MM.1S (cell line): ENCODE measurements at places on chromosomes 16 and 17.

GRCh38 chr17:3766779-3767178, 34.2 kb downstream of the ITGAE start:
- no peak overlapping the region for H3K27ac ChIP-seq
- H3K36me3 ChIP-seq, result no peaks in the 10 kb centered on the region
- no peak overlapping the region for H3K4me3 ChIP-seq
- no peaks in the 10 kb centered on the region for H3K27me3 ChIP-seq
- H3K4me1 ChIP-seq, result no peaks in the 10 kb centered on the region

DNA sequence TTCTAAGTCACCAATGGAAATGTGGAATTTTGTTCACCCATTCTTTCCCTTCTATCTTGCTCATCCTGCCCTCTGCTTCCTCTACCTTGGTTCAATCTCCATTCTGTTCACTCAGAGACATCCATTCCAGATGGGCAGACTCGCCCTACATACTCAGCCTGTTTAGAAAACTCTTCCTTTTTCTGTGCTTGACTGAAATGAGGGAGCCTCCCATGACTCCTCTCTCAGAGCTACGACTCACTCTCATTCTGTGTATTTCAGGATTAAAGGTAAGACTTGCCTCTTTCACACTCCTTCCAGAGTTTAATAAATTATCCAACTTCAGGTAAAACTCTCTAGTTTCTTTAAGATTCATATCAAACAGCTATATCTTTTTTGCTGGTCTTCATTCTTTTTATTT, 182.8 kb downstream of the HS3ST3A1 start:
- no peaks in the 10 kb centered on the region for H3K4me1 ChIP-seq
- no peaks in the 10 kb centered on the region for H3K36me3 ChIP-seq
- H3K4me3 ChIP-seq, result no peak overlapping the region
- H3K27me3 ChIP-seq, result no peaks in the 10 kb centered on the region

DNA sequence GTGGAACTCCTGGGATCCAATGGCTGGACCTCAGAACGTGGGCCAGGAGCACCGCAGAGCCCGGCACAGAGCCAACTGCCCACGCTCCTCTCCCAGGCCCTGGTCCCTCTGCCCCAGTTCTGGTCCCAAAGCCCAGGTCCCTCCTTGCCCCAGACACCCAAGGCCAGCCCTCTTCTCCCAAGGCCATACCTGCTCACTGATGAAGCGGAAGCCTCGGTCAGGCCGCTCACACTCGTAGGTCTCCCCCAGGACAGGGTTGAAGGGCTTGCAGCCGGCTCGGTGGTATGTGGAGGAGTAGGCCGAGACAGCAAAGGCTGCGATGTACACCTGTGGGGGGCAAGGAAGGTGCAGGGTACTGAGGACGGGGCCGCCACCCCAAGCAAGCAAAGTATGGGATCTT, 8.5 kb downstream of the OSBPL7 start:
- no peaks in the 10 kb centered on the region for H3K27me3 ChIP-seq
- no peaks in the 10 kb centered on the region for H3K4me1 ChIP-seq
- no peak for DNase-seq
- no peak overlapping the region for H3K4me3 ChIP-seq

- no peaks in the 10 kb centered on the region for H3K4me1 ChIP-seq
- no peak overlapping the region for H3K27ac ChIP-seq
- no peak overlapping the region for H3K4me3 ChIP-seq
- no peaks in the 10 kb centered on the region for H3K36me3 ChIP-seq
Observed at GRCh38 chr16:65500007-65500406, 378.1 kb upstream of the CDH11 start.

- no peaks in the 10 kb centered on the region for H3K27me3 ChIP-seq
- H3K27ac ChIP-seq, result no peak overlapping the region
- DNase-seq, result no peak
- H3K4me1 ChIP-seq, result no peaks in the 10 kb centered on the region
Observed at GRCh38 chr16:7171151-7171550, 161.5 kb upstream of the RBFOX1 start.

- H3K27ac ChIP-seq, result no peak overlapping the region
- no peaks in the 10 kb centered on the region for H3K27me3 ChIP-seq
- H3K4me1 ChIP-seq, result no peaks in the 10 kb centered on the region
- H3K4me3 ChIP-seq, result no peak overlapping the region
Observed at GRCh38 chr17:42518755-42519545, 17.1 kb upstream of the NAGLU start.

DNA sequence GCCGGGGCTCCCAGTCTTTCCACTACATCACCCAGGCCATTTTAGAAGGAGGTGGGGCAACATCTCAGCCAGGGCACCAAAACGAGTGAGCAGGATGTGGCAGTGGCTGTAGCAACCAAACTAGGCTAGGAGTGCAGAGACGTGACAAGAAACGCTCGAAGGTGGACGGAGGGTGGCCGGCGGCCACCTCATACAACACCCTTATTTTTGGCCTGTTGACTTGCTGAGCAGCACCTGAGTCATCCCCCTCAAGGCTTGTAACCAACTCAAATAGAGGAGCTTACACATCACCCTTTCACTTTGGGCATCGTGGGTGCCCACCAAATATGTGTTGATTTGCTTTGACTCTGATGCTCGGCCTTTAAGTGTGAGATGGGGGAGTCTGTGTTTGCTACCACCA, 23.7 kb upstream of the SOX9 start:
- no peaks in the 10 kb centered on the region for H3K27me3 ChIP-seq
- DNase-seq, result no peak
- no peak overlapping the region for H3K27ac ChIP-seq

DNA sequence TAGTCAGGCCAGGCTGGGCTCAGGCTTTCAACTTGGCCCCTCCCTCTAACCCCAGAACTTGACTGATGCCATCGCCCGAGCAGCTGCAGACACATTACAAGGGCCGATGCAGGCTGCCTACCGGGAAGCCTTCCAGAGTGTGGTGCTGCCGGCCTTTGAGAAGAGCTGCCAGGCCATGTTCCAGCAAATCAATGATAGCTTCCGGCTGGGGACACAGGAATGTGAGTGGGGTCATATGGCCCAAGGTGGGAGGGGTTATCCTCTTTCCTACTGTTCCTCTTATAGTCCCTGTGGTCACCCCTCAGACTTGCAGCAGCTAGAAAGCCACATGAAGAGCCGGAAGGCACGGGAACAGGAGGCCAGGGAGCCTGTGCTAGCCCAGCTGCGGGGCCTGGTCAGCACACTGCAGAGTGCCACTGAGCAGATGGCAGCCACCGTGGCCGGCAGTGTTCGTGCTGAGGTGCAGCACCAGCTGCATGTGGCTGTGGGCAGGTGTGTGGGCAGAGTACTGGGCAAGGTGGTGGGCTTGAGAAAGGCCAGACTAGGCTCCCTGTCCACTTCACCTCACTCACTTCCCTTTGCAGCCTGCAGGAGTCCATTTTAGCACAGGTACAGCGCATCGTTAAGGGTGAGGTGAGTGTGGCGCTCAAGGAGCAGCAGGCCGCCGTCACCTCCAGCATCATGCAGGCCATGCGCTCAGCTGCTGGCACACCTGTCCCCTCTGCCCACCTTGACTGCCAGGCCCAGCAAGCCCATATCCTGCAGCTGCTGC, 2.1 kb upstream of the NRN1L start:
- no peak overlapping the region for H3K27ac ChIP-seq
- H3K4me1 ChIP-seq, result no peaks in the 10 kb centered on the region
- no peak for DNase-seq
- no peak overlapping the region for H3K4me3 ChIP-seq
- no peaks in the 10 kb centered on the region; the same call in none of the 2 replicates for H3K36me3 ChIP-seq

GRCh38 chr16:88446736-88447135, 6.3 kb upstream of the ZFPM1 start:
- H3K27ac ChIP-seq, result no peak overlapping the region
- no peak overlapping the region for H3K4me3 ChIP-seq
- peaks cover 34% of the 10 kb centered on the region for H3K27me3 ChIP-seq
- DNase-seq, result no peak
